ENCODE measurements at places on chromosomes 16 and 17.
A peak's percentile ranks its signal among the peaks of the same experiment; 100 is the strongest.

GRCh38 chr17:68325961-68326360, 34.7 kb downstream of the ARSG start:
- DNase-seq, result no peak

DNA sequence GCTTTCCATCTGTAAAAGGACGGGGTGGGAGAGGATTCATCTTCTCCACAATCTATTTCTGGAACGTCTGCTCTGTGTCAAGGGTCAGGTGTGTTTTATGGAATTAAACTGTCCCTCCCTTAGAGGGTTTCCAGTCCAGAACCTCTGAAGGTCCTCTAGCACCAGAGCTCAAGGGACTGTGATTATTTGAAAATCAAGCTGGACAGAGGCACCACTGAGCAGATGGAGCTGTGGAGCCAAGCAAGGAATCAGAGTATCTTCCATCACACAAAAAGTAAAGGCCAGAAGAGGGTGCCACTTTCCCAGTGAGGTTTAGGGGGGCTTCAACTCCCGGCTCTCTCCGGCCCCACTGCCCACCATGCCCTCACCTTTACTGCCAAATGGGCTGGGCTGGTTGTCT, 6.8 kb downstream of the CACNG5 start:
- no peak for DNase-seq

- no peak for DNase-seq
These were observed 120.5 kb downstream of the MAF start for GRCh38 chr16:79480056-79480455.

- DNase-seq, result no peak
These were observed 35.4 kb upstream of the ENPP7 start for GRCh38 chr17:79695293-79695790.

DNA sequence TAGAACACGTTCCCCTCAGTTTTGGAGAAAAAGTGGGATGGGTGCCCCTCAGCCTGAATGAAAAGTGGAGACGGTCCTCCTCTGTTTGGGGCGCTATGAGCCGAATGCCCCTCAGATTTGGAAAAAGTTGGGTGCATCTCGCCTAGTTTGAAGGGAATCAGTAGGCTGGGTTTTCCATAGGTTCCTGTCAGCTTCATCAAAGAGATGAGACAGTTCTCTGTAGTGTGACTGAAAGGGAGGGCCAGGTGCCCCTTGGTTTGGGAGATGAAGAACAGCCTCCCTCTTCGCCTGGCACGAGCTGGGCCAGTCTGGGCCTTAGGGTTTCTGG, 742 bp upstream of the SLC9A5 start:
- no peak for DNase-seq

DNA sequence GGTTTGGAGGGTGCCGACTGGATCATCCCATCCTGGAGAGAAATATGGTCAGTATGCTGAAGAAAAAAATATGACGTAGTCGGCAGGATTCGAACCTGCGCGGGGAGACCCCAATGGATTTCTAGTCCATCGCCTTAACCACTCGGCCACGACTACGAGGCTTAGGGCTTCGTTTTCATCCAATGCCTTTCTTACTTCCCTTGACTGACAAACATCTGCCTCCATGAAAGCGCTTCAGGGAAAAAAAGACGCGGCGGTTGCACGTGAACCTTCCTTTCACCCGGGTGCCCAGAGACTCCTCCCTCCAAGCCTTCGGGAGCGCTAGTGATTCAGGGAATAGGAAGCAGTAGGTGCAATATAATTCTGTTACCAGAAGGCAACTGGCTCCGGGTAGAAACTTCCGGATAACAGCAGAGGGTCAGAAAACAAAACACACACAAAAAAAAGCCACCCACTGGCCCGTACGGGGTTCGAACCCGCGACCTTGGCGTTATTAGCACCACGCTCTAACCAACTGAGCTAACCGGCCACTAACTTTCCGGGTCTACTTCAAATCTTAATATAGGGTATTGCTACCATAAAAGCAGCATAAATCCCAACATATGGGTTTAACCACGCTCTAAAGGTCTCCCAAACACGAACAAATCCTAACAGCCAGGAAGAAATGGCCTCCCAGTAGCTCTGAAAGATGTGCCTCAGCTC, 16.3 kb upstream of the AURKB start:
- peak; percentile 74 for DNase-seq

GRCh38 chr16:69112285-69113129, 7.1 kb downstream of the HAS3 start:
- DNase-seq, result peak; percentile 80

- no peak for DNase-seq
These were observed 297.9 kb upstream of the PSMD7 start for GRCh38 chr16:73998707-73999106.

- DNase-seq, result no peak
These were observed 15.2 kb downstream of the ST6GALNAC2 start for GRCh38 chr17:76570457-76570856.

All from GM03348 (cell line).